ENCODE measurements at places on chromosomes 3 and 15. TPM values are rescaled to one million over a fixed set of nuclear protein-coding genes. Genes with fewer than 3 reads are reported as not detected.

The ABHD10 gene
- total RNA-seq = 59.0 TPM

The CFAP44 gene
- 3.2 TPM for total RNA-seq

DNA sequence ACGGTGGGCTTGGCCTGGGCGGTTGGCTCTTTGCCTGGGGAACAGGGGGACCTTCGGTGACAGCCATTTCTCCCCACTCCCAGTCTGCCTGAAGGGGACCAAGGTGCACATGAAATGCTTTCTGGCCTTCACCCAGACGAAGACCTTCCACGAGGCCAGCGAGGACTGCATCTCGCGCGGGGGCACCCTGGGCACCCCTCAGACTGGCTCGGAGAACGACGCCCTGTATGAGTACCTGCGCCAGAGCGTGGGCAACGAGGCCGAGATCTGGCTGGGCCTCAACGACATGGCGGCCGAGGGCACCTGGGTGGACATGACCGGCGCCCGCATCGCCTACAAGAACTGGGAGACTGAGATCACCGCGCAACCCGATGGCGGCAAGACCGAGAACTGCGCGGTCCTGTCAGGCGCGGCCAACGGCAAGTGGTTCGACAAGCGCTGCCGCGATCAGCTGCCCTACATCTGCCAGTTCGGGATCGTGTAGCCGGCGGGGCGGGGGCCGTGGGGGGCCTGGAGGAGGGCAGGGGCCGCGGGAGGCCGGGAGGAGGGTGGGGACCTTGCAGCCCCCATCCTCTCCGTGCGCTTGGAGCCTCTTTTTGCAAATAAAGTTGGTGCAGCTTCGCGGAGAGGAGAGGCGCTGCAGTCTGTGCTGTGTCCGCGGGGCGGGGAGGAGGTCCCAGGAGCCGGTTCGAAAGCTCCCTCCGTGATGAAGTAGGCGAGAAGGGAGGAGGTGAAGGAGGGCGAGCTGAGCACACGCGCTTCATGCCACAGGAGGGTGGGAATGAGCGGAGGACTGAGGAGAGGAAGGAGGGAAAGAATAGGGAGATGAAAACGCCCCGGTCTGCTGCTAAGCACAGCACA is 9.6 kb downstream of the CLEC3B start:
- peak; percentile 65 for DNase-seq

The CSK gene
- 45.5 TPM for total RNA-seq

The AGBL1 gene
- not detected for total RNA-seq

The POLQ gene
- total RNA-seq = 0.43 TPM

DNA sequence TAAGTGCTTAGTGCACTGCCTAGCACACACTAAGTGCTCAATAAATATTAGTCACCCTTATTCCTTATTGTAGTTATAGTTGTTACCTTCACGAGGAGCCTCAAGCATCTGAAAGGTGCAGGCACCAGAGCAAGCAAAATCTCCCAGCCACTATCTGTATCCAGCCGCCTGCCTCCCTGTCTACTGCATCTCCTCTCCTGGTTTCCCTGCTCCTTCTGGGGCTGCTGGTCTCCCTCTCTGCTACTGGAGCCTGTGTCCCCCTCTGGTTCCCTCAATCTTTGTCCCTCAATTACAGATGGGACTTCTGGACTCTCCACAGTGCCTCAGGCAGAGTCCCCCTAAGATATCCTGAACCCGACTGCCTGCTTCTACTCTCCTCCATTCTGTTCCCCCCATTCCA is 18.8 kb downstream of the MYL3 start:
- no peak for DNase-seq

- DNase-seq = no peak
Measured at GRCh38 chr3:108914774-108915641, 38.7 kb downstream of the GUCA1C start.

The KCNAB1 gene
- total RNA-seq = 3.0 TPM

The CFAP91 gene
- 0.75 TPM for total RNA-seq

DNA sequence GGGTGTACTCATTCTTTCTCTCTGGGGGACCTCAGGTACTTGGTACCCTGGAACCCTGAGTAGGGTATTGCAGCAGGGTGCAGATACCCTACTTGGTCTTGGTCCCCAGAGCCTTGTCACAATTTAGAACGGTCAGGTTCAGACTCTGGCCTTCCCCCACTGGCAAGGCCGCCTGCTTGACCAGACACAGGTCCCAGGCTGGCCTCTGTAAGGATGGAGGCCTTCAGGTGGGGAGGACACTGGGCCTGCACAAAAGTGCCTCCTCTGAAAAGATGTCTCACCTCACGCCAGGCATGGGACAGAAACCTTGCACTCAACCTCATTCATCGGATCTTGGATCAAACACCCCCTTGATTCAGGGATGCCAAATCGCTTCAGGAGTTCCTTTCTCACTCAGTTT is 158.4 kb downstream of the KLF13 start:
- no peak for DNase-seq

The P2RY1 gene
- total RNA-seq = 9.5 TPM

- no peak for DNase-seq
Measured at GRCh38 chr3:184798120-184798519, 13.8 kb upstream of the VPS8 start.

DNA sequence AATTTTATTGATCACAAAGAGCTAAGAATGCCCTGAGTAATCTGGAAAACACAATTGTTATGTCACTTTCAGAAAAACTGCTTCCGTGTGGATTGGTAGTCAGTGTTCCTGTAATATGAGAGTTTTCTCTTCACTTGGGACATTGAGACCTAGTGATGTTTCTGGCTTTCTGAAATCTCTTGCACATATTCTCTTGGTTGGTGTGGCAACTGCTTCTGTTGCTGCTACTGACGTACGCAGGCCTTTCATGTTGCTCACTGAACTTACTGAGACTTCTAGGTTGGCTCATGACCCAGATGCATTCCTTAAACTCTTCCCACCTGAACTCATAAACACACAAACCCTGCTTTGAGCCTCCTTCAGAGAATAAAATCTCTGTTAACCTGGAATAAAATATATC is 175.0 kb upstream of the PFN2 start:
- no peak for DNase-seq

DNA sequence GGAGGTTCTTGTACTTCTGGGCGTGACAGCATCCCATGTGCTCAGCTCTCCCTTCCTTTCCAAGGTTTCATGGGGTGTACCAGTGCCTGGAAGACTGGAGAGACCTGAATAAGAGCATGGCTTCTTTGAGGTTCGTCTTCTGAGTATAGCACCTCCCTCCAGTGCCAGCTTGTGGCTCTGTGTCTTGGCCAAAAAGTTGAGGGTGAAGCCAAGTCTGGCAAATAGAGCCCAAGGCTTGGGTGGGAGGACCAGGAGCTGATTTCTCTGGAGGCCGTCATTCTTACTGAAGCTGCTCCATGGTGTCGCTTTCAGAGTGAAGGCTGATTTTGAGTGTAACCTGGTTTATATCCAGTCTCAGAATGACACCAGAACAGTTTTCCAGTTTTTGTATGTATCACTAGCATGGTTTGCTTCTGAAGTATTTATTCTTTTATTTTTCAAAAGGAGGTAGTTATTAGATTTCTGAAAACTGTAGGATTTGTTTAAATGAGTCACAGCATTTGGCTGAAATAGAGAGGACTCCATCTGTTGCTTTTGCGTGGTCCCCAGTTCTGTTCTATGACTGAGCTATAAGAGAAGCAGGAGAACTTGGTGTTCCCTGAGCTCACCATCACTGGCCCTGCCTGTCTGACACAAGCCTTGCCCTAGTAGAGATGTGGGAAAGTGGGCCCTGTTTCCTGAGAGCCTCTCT is 47.2 kb downstream of the BSN start:
- DNase-seq = no peak

The PCYT1A gene
- 89.6 TPM for total RNA-seq

The KNL1 gene
- 0.51 TPM for total RNA-seq

All from Right ventricle myocardium superior (tissue), 1 donor.